ENCODE measurements at places on chromosomes 2 and 18.

GRCh38 chr2:54455563-54456361 lies at the start of gene SPTBN1:
TSS of gene SPTBN1 (plus strand) at chr2:54456327. CDS start at chr2:54526419, 70,092 bp downstream.
- DNase-seq = no peak

DNA sequence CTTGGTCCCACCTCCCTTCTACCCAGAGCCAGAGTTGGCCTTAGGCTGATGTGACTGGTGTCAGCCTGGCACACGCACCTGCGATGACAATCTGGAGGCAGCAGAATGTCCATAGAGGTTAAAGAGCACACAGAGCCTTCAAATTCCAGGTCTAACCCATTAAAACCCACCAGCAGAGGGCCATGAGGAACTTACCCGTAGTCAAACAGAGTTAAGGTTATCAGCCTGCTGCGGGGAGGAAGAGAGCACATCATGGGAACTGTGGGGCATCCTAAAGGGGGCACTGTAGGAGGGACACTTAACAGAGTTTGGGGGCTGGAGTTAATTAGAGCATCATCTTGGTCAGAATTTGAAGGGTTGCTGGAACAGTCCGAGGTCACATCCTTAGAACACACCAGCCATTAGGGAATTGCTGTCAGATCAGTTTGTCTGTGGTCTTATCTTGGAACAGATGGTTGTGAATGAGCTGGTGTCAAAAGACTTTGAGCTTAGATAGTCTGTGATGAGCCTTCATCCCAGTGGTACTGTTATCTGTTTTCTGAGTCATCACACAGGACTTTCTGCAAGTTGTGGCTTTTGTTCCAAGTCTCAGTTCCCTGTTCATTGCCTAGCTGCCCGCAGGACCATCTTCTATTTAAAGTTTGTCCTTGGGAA lies 248.6 kb downstream of the LOXHD1 start:
- DNase-seq = no peak

DNA sequence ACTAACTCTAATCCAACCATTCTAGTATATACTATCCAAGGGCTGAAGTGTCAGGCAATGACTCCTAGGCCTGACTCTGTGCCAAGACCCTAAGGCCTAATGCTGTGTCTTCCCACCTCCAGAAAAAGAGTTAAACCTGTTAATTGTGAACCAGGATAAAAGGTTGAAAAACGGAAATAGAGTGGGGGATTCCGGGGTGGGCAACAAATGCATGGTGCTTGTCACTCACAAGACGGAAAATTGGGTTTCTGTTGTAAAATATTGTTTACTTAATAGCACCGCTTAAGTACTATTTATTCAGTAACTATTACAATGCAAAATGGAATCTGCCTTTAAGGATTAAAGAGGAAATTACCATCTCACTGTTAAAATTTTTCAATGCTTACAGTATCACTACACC lies 3.2 kb downstream of the STK17B start:
- no peak for DNase-seq

DNA sequence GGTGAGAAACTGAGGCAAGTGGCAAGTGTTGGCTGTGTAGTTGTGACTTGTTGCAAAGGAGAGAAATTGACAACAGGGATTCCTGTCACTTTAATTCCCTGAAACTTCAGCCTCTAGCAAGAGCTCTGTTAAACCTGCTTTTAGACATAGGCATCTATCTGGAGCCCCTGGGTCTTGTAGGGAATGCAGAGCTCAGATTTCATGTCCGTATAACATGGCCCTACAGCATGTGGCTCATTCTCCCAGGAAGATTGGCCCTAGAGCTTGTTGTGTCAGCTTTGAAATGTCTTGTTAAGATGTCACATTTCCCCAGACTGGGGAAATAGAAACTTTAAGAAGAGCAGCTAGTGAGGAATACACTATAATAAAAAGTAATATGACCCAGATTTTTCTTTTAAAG lies 115.8 kb downstream of the POLE4 start:
- no peak for DNase-seq

DNA sequence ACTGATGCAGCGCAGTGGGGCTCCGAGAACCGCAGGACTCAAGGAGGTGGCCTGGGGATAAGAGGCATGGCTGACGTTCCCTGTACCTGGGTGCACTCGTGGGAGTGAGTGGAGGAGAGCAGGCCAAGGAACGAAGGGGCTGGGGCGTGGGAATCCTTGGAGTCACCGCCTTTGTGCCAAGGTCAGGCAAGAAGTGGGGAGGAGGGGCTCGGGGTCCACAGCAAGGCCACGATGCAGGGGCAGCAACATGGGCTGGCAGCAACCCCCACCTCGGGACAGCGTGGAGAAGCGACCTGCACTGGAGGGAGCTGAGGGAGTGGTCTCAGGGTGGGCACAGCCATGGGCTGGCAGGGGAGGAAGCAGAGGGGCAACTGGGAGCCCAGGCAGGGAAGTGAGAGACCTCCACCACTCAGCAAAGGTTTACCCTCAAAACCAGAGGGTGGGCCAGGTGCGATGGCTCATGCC lies 18.6 kb downstream of the ARID5A start:
- DNase-seq = no peak

DNA sequence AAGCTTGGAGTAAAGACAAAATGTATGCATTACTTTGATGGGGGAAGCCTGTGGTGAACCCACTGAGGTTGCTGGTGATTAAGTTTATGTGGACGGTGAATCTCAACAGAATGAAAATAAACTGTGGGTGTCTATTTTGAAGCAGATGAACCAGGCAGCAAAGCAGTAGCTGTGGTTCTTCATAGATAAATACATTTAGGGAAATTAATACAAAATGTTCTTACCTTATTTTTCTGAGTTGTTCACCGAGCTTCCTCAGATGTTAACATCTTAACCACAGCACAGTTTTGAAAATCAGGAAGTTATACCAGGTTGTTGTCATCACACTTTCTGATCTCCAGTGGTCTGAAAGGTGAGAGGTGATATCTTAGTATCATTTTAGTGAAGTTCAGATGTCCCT lies 53.9 kb downstream of the NCK2 start:
- no peak for DNase-seq

DNA sequence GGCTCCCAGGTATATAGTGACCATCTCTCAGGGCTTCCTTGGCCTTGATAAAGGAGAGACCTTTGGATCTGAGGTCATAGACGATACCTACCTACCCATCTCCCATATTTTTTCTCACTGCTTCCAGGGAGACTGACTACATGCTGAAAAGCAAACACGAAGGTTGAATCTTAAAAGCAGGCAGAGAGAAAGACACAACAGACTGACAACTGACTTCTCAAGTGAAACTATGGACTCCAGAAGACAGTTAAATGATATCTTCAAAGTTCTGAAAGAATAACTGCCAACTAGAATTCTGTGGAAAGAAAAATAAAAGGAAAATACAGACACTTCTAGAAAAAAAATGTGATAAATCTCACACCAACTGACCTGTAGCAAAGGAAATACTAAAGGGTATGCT lies 76.5 kb upstream of the HAAO start:
- no peak for DNase-seq

GRCh38 chr2:201886504-201886903 lies 80.2 kb downstream of the CDK15 start:
- DNase-seq = no peak

DNA sequence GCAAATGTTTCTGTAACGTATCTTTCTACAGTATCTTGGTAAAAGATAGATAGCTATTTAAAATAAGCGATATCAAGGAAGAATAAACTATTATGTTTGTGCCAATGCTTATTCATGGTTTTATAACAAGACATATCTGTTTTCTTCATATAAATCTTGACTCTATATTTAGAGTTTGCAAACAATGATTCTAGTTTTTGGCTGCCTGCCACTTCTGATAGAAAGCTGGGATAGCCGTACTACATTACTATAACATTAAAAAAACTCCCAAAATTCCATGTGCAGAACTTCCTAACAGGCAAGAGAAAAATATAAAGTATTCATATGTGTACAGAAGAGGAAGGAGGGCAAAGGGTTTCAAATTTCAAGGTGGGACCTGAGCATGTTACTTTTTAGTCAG lies 985.0 kb downstream of the BCL11A start:
- no peak for DNase-seq

GRCh38 chr2:157929871-157930667 lies 53.9 kb upstream of the ACVR1 start:
- DNase-seq = no peak

DNA sequence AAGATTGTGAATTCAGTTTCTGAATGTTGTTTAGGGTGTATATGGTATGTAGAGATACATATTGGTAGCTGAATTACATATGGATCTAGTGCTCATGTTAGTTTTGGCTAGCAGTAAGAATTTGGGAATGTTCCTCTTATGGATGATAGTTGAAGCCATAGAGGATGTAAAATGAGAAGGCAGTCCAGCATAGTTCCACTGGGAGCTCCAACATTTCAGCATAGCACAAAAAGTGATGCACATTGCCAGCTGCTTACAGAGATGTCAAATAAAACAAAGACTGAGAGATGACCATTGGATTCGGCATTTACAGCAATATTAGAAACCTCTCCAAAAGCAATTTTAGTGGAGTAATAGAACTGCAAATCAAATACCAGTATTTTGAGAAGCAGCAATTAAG lies 77.4 kb downstream of the EML4 start:
- DNase-seq = no peak

- DNase-seq = no peak
These were observed 12.4 kb upstream of the CRYGA start for GRCh38 chr2:208175840-208176153.

DNA sequence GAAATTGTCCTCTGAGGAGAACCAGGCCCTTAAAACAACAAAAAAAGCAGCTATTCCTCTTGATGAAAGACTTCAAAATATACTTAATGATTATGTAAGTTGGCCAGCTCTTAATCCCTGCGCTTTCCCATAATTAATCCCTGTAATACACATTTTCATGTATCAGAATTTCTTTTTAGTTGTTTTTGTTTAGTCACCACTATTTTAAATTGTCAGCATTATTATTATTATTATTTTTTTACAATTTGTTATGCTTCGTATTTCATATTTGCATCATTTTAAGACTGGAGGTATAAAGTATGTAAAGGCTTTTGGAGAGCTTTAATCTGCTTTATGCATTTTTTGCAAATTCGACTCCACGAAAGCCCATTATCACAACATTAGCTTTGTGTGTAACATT lies 152.9 kb downstream of the ACOXL start:
- DNase-seq = no peak

DNA sequence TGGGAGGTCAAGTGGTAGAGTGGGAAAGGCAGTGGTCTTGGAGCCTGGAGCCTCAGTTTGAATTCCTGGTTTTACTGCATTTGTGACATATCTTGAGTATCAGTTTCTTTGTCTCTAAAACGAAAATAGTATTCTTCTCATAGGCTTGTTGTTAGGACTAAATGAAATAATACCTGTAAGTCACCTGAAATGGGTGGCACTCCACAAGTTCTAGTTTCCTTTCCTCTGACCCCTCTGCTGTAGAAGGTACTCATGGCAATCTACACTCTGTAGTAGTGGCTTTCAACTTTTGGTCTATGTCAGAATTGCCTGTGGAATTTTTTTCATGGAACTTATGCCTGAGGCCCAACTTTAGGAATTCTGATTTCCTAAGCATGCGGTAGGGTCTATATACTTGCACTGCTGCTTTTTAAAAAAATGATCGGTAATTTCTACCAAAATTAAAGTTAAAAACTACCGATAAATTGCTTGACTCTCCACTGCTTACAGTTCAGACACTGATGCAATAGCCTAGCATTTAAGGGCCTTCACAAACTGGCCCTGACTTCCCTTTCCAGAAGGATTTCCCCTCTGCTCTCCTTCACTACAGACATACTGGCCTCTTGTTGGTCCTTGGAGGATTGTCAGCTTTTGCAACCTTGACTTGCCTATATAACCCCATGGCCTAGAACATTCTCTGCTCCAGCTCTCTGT lies 47.2 kb downstream of the PLEK start:
- DNase-seq = no peak

DNA sequence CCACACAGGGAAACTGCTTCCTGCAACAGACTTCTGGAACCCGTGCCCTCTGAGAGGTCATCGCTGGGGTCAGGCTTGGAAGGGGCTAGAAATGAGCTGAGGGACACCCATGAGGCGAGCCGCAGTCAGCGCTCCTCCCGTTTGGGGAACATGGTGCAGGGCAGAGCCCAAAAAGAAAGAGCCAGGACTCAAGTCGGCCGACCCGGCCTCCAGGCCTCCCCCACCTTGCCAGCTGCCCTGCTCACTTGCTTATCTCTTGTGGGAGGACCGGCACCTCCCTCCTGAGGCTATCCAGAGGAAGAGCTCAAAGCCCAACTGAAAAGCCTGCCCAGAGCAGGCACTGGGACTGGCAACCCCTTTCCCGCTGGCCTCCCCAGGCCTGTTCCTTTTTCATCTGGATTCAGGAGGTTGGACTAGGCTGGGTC lies 43.6 kb downstream of the SCTR start:
- no peak for DNase-seq

DNA sequence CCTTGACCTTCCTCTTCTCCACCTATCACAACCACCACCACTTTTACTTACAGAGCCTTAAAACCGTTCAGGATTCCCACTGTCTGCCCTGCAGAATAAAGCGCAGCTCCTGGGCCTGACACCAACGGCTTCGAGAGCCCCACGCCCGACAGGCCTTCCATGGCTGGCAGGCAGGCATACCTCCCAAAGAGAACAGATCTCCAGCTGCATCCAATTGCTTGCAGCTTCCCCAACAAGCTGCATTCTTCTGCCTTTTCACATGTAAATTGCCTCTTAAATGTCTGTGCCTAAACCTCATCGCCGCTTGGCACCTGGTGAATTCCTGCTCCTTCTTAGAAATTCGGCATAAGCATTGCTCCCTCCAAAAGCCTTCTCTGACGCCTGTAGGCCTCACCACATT lies 31.5 kb upstream of the FAM124B start:
- DNase-seq = no peak

GRCh38 chr2:86285981-86286380 lies 51.4 kb downstream of the REEP1 start:
- DNase-seq = no peak

DNA sequence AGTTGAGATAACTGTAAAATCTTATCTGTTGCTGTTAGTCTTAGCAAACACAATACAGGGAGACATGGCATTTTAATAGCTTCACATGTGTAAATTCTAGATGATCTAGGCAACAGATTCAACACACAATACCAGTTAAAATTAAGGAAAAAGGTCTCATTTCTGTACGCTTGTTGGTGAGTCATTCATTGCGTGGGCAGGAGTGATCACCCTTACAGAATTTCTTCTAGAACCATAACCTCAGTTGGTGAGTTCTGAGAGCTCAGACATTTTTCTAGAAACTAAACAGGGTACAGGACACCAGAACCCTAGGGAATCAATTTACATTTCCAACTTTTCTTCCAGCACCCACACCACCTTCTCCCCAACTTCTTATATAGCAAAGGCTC lies 81.9 kb downstream of the SLC8A1 start:
- no peak for DNase-seq

DNA sequence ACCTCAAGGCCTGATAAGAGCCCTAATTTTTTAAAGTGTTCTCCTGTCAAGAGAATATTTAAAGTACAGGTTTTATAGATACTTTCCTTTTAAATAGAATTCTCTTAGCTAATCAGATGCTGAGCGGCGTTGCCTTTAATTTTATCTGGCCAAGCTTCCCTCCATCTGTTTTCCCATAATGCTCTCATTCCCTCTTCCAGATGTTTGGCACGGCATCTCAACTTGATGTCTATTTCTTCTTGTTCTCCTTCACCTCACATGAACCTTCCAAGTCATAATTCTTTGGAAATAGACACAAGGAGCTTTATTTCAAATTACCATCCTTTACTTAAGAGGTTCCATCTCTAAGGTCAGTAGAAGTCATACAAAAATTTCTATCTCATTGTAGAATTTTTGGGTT lies 76.1 kb upstream of the CPO start:
- DNase-seq = no peak
